RPMI8226 (cell line): ENCODE measurements at places on chromosomes 6 and 20.

DNA sequence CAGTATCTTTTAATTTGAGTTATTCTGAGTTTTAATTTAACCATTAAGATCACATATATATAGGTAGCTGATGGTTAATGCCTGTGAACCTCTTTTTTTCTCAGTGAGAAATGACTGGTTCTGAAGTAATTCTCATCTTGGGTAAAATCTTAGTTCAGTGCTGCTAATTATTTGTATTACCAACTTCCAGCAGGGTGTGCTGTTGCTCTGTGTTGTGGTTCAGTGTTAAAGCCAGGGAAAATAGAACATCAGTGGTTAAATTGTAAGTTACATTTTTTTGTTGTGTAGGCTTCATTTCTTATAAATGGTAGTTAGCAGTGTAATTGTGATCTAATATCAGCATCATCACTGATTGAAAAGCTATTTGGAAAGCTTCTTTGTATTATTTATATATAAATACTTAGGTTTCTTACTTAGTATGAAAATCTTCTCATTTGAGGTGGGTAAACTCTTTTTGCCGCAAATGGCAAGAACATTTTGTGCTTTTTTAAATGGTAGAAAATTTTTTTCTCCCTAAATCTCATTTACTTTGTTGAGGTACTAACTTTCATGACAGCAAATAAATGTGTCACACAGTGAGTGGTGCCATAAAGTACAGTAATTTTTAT, 43.7 kb downstream of the CDC5L start:
- peak; percentile 49 for DNase-seq

DNA sequence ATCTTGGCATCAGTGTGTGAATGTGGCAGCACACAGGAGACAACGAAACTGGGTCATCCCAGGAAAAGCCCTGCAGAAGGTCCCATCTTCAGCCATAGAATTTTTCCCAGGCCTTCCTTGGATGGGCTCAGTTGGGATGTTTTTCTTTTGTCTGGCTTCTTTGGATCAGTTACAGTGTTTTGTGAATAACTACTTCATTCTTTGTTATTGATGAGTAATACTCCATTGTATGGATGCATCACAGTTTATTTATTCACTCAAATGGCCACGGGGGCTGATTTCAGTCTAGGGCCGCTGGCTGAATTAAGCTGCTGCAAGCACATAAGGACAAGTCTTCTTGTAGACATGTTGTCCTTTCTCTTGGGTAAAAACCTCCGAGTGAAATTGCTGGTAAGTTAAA, 81.3 kb upstream of the CD93 start:
- DNase-seq = no peak

GRCh38 chr6:39018103-39018502, 30.5 kb upstream of the GLP1R start:
- no peak for DNase-seq

- DNase-seq = no peak
These were observed 8.2 kb upstream of the EIF2S2 start for GRCh38 chr20:34120213-34120612.

DNA sequence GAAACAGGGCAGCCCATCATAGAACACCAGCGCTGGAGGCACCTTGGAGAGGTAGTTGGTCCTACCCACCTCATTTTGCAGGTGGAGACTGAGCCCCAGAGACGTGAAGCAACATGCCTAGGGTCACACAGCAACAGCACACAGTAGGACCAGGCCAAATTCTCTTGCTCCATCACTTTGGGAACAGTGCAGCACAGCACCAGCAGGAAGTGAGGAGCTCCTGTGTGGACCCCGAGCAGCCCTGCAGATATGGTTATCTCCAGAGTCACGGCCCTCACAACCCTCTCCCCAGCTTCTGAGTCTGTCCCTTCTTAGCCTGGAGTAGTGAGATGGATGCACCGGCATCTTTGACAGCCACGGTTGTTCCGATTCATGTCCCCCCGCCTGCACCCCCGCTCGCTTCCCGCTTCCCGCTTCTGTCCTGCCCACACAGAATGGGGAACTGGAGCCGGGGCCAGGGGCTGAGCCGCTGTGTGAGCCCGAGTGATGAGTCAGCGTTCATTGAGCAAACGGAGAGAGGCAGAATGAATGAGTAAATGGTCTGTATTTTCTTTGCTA, 72.6 kb upstream of the DUSP22 start:
- DNase-seq = peak; percentile 89

- no peak for DNase-seq
These were observed 7.0 kb downstream of the BTN3A1 start for GRCh38 chr6:26408828-26409730.

- DNase-seq = no peak
These were observed 134.9 kb upstream of the TOP1 start for GRCh38 chr20:40893610-40894236.

- DNase-seq = peak; percentile 18
These were observed at the start of gene SDC4 for GRCh38 chr20:45347936-45348778. TSS of gene SDC4 (minus strand) at chr20:45348424. CDS start at chr20:45348384, 40 bp downstream.

DNA sequence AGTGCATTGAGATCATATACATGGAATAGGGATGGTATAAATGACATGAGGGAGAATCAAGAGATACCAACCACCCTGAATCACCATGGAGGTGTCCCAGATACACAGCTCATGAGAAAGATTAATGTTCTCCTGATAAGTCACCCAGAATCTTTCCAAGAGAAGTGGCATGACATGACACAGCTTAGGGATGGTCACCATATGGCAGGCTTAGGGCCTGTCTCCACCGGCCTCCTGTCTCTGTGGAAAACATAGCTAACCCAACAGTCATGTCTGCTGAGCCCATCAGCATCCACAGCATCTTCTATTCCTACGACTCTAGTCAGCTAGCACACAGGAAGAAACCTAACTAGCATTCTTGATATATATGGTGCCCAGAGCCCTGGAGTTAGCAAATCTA, 133.3 kb downstream of the IPCEF1 start:
- DNase-seq = no peak

DNA sequence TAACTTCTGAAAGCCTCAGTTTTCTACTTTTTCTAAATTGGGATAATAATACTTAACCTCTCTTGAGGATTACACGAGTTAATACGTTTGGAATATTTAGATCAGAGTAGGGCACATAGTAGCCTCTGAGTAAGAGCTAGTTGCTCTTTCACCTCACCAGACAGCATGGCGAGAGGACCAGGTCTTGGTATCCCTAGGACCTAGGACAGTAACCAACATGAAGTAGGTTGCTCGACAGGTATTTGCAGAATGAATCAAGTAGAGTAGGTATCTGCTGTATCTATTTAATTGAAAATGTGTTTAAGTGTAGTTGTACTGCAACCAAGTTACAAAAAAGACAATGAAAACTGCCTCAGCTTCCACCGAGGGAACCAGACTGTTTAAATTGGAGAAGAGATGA, 1.4 kb downstream of the CDC5L start:
- no peak for DNase-seq

DNA sequence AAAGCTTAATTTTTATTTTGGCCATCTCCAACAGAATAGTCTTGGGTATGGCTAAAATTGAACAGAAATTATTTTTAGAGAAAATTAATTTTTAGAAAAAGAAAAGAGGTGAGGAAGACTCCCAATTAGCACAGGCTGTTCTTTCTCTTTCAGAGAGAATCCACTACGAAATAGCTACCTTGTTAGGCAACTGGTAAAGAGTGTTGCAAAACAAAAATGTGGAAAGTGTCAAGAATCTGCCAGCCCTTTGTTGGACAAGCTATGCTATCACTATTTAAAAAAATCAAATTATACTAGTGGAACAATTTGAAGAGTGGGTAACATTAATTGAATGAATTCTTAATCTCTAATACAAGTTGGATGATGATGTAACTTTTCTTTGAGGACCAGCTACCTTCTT, 19.2 kb upstream of the ZSCAN9 start:
- no peak for DNase-seq

DNA sequence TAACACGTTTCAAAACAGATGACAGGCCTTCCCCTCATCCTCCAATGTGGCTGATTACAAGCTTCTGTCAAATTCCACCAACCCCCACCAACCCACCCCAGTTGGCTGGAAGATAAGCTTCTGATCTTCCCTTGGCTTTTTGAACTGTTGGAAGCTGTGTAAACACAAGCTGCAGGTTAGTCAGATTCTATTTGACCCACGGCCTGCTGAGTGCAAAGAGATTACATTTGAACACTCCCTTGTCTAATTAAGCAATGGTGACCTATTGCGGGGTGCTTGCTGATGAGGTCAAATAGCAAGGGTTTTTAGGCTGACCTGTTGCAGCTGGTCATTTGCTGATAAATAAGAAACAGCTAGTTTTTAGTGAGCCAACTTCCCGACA, 379.7 kb downstream of the BMP2 start:
- no peak for DNase-seq

- DNase-seq = no peak
These were observed 627.3 kb upstream of the SLC35B3 start for GRCh38 chr6:9062596-9062995.

- DNase-seq = no peak
These were observed 44.3 kb downstream of the PDYN start for GRCh38 chr20:1949347-1950100.

DNA sequence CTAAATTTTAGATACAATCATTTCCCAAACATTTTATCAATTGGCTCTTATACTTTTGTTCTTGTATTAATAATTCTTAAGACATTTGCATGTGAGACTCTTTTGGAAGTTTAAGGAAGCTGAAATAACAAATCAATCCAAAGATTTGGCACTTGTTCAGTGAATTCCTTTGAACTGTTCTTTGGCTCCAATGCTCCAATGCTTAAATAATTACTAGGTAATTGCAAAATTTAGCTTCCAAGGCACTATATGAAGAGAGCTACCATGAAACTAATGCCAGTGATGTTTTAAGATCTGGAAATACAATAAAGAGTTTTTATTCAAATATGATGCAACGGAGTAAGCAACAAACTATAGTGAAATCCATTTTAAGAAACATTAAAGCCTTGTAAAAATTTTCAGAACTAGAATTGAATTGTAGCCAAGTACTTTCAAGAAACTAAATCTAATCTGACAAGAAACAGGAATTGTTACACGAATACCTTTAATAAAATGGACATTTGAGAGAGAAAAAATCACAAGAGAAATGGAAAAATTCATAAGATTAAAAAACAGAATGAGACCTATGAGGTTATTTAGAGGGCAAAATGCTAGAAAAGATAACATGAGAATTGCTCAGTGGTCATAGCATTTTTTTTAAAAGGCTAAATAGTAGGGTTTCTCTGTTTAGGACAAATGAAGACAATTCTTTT, 43.6 kb upstream of the SMLR1 start:
- no peak for DNase-seq

- no peak for DNase-seq
These were observed 67.5 kb downstream of the PKHD1 start for GRCh38 chr6:52019881-52020280.

- peak; percentile 26 for DNase-seq
These were observed 75.4 kb upstream of the INSM1 start for GRCh38 chr20:20292472-20292871.

DNA sequence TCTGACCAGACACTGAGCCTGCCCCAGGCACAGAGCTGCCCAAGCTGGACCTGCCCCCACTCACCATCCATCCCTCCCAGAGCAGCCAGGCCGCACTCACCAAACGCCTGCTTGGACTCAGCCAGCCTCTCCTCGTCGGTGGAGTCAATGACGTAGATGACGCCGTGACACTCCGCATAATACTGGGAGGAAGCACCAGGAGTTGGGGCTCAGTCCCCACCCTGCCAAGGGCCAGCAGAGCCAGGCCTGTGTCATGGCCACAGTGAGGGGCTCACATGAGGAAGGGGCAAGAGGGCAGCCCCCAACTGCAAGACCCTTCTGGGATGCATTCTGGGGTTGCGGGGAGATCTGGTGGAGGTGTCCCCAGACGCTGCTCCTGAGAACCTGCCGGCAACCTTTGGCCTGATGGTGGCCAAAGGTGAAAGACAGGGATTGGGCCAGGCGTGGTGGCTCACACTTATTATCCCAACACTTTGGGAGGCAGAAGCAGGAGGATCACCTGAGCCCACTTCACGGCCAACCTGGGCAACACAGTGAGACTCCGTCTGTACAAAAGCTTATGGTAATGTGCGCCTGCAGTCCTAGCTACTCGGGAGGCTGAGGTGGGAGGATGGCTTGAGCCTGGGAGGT, 5.6 kb downstream of the ARFRP1 start:
- no peak for DNase-seq

DNA sequence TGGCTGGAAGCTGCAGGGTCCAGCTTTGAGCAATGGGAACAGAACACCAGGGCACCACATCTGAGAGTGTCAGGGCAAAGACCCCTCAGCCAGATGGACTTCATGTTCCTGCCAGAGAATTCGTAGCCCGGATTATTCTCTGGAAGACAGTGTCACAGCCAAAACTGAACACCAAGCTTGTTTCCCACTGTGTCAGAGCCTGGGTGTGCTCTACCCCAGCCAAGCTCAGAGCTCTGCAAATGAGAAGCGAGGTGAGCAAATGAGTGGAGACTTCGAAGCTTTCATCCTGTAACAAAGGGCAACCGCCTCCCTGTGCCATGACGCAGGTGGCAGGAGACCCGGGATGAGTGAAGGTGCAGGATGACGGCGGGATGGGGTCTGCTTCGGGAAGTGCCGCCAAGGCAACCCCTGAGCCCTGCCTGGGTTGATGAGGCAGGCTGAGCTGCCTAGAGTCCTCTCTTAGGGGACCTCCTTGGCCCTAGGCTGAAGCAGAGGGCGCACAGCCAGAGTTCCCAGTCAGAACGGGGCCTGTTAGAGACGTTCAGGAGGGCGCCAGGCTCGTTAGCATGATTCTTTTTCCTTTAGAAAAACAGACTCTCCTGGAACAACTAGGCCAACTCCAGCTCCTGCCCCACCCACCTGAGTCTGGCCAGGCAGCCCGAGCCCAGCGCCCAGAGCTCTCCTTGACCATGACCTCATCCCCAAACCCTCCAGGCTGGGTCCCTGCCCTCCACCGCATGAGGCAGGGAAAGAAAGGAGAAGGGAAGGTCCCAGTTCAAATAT, 187.7 kb downstream of the SOD2 start:
- DNase-seq = no peak

GRCh38 chr6:158764183-158764849, 54.9 kb downstream of the EZR start:
- no peak for DNase-seq

DNA sequence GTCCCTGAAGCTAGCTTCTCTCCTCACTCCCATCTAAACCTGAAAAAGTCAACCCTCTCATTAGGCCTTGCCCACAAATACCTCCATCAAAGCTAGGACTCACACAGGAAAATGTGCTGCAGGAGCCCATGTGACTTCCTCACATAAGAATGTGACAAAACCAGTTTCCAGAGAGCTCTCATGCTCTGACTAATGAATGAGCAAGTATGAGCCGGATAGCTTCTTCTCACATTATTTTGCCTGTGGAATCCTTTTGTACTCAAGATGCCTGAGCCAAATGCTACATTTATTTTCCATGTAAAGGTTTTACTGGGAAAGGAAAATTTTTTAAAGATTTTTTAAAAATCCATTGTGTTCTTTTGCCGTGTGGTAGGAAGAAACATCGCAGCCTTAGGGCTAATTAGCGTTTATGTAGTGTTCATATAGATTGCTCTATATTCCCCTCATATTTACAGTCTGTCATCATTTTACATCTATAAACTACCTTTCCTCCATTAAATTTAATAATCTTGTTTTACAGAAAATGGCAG, 68.6 kb upstream of the CCN6 start:
- DNase-seq = no peak

- DNase-seq = no peak
These were observed 463 bp upstream of the HLA-DMB start for GRCh38 chr6:32941214-32941768.
